ENCODE measurements at places on chromosomes 3 and 15. TPM values are rescaled to one million over a fixed set of nuclear protein-coding genes. Genes with fewer than 3 reads are reported as not detected.

DNA sequence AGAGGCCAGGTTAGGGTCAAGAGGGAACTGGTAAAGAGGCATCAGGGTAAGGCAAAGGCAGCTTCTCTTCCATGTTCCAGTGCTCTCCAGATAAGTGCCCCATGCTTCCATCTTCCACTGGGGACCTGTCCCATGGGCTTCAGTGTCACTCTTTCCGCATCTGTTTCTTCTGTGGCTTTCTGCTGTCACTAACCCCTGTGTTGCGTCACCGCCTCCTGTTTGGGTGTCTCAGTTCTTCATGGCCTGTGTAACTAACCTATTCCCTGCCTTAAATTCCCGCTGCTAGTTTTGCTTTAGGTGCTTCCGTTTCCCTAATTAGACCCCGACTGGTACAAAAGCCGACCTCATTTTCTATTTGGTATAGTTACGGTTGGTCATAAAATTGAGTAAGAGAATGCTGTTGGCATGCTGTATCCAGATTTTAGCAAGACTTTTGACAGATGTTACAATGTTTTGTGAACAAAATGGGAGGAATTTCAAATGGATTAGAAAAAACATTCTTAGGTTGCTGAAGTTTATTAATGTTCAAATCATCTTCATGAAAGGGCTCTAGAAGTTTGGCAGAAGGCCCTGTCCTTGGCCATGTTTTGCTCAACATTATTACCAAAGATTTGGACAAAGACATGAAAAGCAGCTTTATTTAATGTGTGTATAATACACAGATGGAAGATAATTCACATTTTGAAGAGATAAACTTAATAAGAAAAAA lies 245.3 kb downstream of the BBX start:
- H3K27me3 ChIP-seq = no peaks in the 10 kb centered on the region
- no peak overlapping the region for H3K27ac ChIP-seq
- H3K4me1 ChIP-seq = no peaks in the 10 kb centered on the region

- H3K27ac ChIP-seq = no peak overlapping the region
- H3K27me3 ChIP-seq = no peaks in the 10 kb centered on the region
- H3K4me1 ChIP-seq = no peaks in the 10 kb centered on the region
- no peak overlapping the region for H3K4me3 ChIP-seq
- peak; percentile 30 for DNase-seq
- no peaks in the 10 kb centered on the region for H3K36me3 ChIP-seq
Measured at GRCh38 chr15:70605606-70606410, 157.6 kb downstream of the UACA start.

DNA sequence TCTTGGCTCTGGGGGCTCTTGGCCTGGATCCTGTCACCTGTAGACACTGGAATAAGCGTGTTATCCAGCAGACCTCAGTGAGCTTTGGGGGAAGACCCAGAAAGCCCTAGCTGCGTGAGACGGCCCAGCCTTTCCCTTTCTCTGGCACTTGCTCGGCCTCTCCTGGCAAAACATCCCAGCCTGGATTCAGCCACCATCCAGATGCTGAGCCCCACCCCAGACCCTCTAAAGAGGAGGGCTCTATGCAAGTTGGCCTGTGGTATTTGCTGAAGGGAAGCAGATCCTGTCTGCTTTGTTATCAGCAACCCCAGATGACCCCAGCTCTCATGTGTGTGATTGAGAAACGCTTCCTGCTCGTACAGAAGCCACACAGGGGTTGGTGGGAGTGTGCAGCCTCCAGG lies 267.2 kb downstream of the FAM43A start:
- peak overlapping the region; percentile 1 for H3K27ac ChIP-seq
- no peaks in the 10 kb centered on the region for H3K36me3 ChIP-seq
- H3K4me1 ChIP-seq = peaks cover 19% of the 10 kb centered on the region

DNA sequence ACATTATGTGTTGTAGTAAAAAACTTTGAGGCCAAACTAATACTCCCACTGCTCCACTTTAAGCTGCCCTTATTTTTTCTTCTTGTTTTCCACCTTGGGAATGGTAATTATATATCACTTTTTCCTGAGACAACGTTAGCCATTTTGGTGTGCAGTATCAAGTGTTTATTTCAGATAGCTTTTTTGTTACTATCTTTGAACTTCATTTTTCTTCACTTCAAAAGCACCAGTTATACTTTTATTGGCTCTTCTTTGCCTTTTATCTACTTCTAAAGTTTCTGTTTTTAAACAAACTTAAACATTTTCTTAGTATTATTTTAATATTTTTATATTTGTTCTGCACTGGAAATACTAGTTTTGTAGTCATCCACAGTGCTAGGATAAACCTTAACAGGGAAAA lies 6.5 kb downstream of the TOPAZ1 start:
- H3K27ac ChIP-seq = no peak overlapping the region
- no peak for DNase-seq
- H3K4me3 ChIP-seq = no peak overlapping the region
- no peaks in the 10 kb centered on the region for H3K36me3 ChIP-seq
- no peaks in the 10 kb centered on the region for H3K4me1 ChIP-seq

GRCh38 chr15:27743638-27744037 lies 355.5 kb downstream of the OCA2 start:
- DNase-seq = no peak
- no peaks in the 10 kb centered on the region for H3K27me3 ChIP-seq
- H3K36me3 ChIP-seq = no peaks in the 10 kb centered on the region
- H3K4me1 ChIP-seq = no peaks in the 10 kb centered on the region

DNA sequence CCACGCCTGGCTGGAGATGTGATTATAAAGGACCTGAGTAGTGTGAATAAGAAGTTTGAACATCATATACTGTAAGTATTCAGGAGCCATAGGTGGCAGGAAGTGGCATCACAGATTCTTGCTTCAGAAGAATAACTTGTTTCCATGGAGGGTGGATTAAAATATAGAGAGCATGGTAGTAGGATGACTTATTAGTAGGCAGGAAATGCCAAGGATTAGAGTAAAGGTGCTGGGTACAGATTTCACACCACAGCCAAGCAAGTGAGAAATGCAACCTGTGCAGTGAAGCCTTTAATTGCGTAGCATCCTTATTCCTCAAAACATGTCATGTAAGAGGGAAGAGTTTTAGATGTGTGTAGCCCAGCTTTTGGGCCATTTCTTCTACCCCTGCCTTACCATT lies 30.8 kb downstream of the IFT122 start:
- no peaks in the 10 kb centered on the region for H3K27me3 ChIP-seq
- no peaks in the 10 kb centered on the region for H3K36me3 ChIP-seq
- H3K27ac ChIP-seq = no peak overlapping the region
- no peak for DNase-seq

DNA sequence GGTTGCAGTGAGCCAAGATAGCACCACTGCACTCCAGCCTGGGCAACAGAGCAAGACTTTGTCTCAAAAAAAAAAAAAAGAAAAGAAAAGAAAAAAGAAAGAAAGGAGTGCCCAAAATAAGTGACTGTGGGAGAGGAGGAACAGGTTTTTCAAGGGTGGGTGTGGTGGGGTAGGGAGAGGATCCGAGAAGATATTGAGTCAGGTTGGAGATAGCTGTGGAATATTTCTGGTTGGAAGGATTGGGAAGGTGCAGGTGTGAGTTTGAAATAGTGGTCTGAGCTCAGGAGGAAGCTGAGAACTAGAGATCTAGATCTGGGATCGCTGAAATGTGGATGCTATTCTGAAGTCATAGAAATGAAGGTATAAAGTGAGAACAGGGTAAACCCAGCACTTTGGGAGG lies 7.8 kb downstream of the SCAMP2 start:
- H3K27ac ChIP-seq = peak overlapping the region; percentile 93
- H3K4me3 ChIP-seq = no peak overlapping the region
- H3K36me3 ChIP-seq = no peaks in the 10 kb centered on the region
- H3K4me1 ChIP-seq = peaks cover 70% of the 10 kb centered on the region

STAB1 gene
- 62.6 TPM for total RNA-seq

IQCF6 gene
- total RNA-seq = not detected

SRGAP3 gene
- 4.0 TPM for total RNA-seq

DPPA2 gene
- total RNA-seq = not detected

IGSF10 gene
- 5.7 TPM for total RNA-seq

All from right atrium auricular region (tissue), 2 donors.